ENCODE measurements at places on chromosomes 6 and 20.

DNA sequence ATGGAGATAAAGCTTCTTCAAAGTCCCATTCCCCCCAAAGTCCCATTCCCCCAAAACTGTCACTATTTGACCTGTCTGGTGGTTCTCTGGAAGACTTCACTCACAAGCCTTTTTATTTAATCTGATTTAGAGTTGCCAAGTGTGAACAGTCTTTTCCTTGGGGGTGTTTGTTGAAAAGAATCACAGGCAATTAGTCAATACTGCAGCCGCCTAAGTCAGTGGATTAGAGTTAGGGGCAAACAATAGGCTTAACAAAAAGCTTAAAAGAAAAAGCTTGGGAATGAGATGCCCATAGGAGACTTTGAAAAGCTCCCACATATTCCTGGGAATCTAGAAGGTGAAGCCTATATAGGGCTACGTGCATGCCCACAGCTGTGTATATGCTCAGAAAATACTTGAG is 8.0 kb upstream of the RIPOR2 start:
- DNase-seq: no peak

DNA sequence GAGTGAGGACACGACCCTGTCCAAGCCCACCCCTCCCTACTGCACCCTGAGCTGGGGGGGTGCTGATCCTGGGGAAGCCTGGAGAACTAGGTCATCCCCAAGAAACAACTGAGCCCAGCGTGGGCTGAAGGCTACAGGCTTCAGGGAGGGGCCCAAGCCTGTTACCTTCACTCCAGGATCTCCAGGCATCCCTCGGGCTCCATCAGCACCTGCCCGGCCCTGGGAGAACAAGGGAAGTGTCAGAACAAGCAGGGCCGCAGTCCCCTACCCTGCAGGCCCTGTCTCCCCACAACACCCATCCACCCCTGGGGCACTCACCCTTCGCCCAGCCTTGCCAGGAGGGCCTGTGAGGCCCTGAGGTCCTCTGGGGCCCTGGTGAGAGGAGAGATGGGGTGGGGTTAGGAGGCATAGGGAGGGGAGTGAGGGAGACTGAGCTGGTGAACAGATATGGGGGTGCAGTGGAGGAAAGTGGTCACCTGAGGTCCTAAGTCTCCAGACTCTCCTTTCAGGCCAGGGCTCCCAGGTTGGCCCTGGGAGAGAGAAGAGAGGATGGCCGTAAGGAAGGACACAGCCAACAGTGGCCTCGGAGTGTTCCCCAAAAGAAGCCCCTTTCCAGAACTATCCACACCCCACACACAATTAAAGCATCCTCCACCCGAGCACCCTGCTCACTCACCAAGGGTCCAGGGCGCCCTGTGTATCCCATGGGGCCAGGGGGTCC is 13.4 kb downstream of the COL11A2 start:
- DNase-seq: no peak

DNA sequence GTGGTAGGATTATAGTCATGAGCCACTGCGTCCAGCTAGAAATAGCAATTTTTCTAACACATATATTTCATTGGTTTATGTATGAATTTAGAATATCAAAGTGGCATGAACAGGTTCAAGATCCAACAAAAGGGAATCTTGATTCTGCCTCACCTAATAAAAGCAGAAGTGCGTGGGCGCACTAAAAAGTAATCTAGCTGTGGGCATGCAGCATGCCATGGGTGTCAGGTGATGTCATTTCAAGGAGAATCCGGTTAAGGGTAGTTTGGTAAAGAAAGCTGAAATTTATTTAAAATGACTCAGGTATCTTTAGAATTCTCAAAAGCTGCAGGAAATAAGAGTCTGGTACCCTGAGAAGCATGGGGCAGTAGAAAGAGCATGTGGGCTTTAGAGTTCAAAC is 17.6 kb downstream of the LRRN4 start:
- no peak for DNase-seq

DNA sequence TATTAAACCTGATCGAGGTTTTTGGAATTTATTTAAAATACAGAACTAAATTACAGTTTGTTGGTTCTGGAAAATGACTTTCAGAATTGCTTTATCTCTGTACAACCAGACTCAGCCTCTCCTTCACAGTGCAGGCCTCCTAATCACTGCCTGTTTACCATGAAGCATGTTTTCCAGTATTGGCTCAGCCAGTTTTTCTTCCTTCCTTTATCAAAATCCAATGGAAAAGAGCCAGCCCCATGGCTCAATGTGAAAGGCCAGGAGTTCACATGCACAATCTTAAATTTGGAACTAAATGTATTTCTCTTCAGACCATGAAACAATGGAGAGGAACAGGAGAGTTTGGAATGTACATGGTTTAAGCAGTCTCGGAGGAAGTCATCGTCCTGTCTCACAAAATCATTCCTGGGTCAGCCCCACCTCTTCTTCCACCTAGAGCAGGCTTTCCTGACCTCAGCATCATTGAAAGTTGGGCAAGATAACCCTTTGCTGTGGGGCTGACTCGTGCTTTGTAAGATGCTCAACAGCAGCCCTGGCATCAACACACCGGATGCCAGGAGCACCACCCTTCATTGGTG is 680.9 kb upstream of the AGPAT4 start:
- no peak for DNase-seq

- no peak for DNase-seq
Measured at GRCh38 chr6:142937986-142938385, 7.0 kb downstream of the HIVEP2 start.

DNA sequence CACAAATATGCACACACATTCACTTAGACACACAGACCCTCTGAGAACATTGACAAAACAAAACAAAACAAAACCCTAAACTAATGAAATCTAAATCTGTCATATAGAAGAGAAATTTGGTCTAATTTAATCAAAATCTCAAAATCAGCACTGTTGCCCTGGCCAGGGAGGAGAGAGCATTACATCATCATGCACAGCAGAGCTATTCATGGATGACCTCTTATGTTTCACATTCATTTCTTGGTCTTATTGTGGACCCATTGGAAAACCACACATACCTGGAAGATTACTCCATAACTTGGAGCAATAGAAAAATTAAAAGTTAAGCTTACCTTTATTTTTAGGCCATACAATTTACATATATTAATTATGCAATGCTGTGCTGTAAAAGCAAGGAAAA is 1223.6 kb upstream of the GJE1 start:
- DNase-seq: no peak

DNA sequence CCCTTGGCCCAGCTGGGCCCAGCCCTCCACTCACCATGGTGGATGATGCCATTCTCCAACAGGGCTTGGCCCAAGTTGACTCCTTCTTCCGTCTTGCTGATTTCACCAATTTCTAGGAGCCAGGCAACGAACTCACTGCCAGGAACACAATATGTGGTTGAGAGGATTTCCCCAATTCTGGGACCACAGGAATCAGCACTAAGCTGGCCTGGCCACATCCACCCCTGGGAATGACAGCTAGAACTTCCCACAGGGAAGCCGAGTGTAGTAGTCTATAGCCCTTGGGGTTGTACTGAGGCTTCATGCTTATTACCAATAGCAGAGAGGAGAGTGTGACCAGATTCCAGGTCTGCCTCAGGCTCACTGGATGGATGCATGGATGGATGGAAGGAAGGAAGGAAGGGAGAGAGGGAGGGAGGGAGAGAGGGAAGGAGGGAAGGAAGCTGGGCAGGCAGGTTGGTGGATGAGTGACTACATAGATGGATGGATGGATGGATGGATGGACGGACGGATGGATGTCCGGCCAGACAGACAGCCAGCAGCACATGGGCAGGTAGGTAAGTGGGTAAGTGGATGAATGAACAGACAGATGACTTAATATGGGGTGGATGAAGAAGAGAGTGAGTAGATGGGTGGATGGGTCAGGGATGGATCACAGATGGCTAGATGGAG is 146.5 kb downstream of the PREX1 start:
- no peak for DNase-seq

GRCh38 chr20:24798930-24799705 is 150.0 kb upstream of the CST7 start:
- DNase-seq: no peak

Data from iPS-NIHi11 (cell line).